RKO (cell line): ENCODE measurements at places on chromosomes 16 and 17.
A peak's percentile ranks its signal among the peaks of the same experiment; 100 is the strongest.

DNA sequence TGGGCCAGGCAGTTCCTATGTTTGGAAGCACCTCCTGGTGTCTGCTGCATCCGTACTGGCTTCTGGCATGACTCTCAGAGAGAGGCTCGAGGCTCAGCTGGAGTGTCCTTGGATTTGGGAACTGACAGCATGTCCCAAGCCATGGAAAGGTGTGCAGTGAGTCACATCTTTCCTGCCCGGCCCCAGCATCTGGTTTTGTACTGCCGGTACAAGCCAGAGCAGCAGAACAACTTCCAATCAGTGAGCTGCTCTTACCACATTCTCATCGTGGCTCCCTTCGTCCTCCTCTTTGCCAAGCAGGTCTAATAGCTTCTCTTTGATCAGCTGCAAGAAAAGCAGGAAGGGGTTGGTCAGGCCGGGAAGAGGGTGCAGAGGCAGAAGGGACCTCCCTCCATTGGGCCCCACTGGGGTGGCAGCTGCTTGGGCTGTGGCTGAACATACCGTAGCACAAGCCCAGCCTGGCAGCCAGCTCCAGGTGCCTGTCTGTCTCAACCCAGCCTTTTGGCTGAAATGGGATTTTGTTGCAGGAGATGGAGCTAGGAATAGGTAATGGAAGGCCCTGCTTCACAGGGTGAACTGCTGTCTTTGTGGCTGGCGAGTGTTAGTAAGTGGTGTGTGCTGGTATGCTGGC lies 24.2 kb downstream of the SPACA3 start:
- DNase-seq = no peak

DNA sequence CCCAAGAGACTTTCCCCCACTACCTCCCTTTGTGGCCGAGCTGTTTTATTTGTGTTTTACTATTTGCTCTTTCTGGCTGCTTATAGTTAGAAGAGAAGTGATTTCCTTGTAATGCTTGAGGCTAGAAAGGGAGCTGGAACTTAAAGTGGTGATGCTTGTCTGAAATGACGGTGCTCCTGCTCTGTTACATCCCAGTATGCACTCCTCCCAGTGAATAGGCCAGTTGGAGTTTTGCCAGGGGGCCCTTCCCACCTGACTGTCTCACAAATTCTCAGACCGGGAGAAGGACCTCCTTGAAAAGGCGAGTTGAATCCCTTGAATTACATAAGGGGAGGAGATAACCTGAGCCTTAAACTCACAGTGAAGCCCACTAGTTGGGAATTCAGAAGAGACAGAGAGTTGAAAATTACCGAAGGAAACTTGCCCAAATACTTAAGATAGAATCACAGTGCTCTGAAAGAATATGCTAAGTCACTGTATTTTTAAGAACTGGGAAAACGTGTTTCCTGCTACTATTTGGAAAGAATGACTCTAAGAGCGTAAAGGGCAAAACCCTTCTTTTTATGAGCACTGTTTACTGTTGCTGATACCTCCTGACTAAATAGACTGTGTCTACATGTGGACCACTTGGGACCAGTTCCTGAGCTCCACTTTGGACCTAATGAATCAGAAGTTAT lies 84.7 kb upstream of the CLEC3A start:
- DNase-seq = no peak

DNA sequence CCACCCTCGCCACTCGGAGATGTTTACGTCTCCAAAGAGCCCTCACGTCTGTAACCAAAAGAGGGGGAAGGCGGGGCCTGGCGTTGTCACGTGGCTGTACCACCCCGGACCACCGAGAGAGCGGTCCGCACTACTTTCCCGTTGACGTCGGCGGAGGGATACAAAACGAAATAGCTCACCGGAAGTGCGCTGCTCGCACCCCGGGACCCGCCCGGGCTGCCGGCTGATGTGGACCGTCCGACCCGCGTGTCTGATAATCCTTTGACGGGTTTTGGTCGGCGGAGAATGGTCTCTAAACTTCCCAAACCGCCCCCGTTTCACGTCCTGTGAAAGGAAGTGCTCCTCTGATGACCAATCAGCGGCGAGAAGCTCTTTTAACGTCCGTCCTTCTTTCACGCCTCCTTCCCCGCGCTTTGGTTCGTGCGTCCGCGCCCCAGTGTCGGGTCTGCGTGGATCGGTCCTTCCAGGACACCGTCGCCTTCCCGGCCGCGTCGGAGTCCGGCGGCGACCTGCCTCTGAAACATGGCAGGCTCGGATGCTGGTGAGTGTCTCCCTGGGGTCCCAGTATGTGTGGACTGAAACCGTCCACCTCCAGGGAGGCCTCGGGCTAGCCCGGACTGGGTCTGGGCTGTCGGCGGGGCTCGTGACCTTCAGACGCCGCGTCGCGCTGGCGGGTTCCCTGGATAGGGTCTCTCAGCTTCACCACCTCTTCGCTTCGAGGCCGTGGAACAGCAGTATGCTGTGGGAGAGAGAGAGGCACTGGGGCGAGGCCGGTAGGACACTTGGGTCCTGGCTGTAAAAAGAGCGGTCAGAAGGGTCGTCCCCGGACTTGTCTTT lies at the start of gene CEP95:
CEP95 (plus strand) TSS at position 402 of the 837 bp plus-strand sequence; CDS start at position 523, 121 bp downstream.
- DNase-seq = peak; percentile 93

- peak; percentile 3 for DNase-seq
These were observed 255.4 kb downstream of the IRX3 start for GRCh38 chr16:54031107-54031760.

DNA sequence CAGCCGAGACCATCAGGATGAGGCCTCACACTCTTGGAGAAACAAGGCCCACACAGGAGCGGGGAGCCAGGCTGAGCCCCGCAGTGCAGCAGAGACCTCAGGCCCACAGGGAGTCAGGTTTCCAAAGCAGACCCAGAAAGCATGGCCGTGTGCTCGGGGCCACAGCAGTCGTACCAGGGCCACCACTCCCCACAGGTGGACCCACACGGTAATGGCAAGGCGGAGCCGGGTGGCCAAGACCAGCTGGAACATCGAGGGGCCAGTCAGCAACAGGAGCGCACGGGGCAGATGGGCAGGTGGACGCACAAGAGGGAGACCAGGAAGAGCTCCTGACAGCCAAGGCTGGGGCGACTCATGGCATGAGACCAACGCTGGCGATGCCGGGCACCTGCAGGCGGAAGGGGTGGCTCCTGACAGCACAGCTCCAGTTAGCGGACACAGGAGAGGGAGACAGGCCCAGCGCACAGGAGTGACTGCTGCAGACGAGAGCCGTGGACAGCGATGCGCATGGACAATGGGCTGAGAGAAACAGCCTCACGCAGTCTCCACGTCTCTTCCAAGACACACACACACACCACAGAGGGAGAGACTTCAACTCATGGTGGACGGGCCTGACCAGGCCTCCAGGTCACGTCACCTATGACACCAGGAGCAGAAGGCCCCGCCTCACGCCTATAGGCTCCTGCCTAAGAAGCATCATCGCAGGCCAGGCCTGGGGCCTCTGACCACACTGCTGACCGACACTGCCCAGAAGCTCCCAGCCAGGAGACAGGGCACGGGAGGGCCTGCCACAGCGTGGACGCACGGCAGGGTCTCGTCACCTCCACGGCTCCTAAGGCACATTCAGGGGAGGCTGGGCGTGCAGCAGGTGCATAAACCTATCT lies 58.6 kb downstream of the ZNF778 start:
- no peak for DNase-seq

DNA sequence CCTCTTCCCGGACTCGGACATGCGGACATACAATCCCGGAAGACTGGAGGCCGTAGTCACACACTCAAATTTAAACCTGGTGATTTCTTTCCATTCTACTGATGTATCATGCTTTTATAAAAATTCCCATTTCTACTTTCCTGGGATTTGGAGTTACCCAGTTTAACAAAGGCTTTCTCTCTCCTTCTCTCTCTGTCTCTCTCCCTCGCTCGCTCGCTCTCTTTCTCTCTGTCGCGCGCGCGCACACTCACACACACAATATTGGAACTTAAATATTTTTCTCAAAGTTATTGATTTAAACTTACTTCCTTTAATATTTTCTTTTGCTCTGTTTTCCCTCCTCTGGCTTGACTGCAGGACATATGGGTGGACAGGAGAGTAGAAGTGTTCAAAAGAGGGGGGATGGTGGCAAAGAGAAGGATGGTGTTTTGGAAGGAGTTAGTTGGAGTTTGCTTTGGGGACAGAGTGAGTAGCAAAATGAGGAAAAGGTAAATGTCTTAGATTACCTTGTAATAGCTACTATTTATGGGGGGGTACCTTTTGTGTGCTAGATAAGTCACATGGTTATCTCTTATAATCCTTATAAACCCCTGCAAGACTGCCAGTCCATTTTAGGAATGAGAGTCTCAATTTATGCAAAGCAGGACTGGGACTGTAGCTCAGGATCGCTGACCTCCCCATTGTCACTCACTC lies 878 bp upstream of the TRIM25 start:
- DNase-seq = peak; percentile 68

GRCh38 chr16:48433116-48433849 lies 48.1 kb upstream of the SIAH1 start:
- DNase-seq = no peak

GRCh38 chr16:54651440-54652195 lies 279.0 kb upstream of the IRX5 start:
- DNase-seq = no peak

DNA sequence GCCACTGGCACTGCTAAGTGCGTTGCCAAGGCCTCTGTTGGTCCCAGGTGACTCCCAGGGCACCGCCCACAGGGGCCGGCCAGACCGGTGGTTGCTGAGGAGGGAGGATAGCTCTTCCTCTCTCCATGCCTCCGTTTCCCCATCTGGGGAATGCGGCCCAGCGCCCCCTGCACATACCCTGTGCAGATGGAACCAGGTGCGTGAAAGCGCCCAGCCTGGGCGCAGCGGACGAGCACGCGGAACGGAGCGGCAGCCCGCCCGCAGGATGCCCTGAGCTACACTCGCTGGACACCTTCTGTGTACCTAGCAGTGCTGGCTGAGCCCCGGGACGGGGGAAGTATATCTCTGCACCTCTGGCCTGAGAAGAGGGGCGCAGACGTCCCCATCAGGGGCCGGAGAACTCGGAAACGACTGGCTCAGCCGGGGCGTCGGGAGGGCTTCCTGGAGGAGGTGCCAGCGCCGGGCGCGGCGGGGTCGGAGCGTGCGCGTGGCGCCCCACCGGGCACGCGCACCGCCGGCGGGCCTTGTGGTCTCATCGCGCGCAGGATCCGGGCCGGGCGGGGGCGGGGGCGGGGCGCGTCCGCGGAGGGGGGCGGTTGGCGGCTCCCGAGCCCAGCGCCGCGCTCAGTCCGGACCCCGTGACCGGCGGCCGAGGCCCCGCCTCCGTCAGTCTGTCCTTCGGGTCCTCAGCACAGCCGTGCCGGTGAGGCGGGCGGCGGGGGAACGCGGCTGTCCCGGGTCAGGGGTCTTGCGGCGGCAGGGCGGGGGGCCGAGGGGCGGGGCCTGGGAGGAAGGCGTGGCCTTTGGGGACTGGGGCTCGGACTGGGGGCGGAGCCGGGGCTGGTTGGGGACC lies at the start of the genes CCDC78 and HAGHL:
CCDC78 (minus strand) TSS at position 6 of the 853 bp plus-strand sequence. CDS start 76 bp downstream, outside the sequence.
HAGHL (plus strand) TSS at position 669 of the 853 bp plus-strand sequence. CDS start 404 bp downstream, outside the sequence.
- DNase-seq = peak; percentile 82

- DNase-seq = no peak
These were observed 706.9 kb upstream of the SOX9 start for GRCh38 chr17:71413935-71414334.

DNA sequence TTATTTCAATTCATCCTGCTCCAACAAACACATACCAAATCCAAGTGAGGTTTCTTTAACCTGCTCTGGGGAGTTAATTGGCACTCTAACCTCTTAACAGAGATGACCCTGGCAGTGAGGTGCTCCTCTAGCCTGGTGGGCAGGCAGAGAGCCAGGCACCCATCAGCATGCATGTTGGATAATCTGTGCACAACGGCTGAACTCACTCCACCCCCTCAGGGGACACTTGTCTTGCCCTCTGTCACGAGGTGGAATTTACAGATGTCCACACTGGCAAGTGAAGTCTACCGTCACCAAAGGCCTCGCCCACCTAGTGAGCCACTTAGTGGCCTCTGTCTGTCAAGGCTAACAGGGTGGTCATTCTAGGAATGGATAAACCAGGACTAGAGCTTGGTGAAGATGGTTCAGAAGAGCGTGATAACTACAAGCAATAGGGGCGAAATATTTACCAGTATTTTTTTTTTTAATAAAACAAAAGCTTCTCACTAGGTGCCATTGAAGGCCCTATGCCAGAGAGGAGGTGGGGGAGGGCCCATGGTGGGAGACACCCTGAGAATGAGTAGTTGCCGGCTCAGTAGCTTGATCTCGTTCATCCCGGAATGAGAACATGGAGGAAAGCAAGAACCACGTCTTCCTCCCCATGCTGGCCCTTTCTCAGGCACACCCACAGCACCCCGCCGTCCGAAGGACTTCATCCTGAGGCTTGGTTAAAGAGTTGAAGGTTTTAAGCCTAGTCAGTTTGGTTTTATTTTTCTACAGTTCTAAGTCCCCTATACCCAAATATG lies 25.2 kb downstream of the PLD6 start:
- no peak for DNase-seq

GRCh38 chr17:74851612-74852236 lies 8.0 kb downstream of the GRIN2C start:
- DNase-seq = no peak

GRCh38 chr17:10793816-10794215 lies 10.1 kb downstream of the TMEM238L start:
- no peak for DNase-seq

DNA sequence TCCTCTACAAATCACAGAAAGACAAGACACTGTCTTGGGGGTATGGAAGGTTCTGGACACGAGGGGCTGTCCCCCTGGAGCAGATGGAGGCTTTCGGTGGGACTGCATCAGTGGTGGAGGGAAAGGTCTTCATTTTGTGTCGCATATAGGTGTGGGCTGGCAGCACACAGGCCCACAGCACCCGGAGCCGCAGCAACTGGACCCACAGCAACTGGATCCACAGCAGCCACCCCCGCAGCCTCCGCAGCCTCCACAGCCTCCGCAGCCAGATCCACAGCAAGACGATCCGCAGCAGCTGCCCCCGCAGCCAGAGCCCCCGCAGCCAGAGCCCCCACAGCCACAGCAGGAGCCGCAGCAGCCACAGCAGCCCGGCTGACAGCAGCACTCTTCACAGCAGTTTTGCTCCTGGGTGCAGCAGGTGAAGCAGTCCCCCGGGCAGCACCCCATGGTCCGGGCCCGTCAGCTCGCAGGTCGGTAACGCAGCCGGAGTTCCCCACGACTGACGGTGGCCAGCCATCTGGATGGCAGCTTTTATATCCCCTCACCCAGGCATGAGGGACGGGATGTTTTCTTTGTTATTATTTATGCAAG lies at the start of gene KRTAP17-1:
KRTAP17-1 (minus strand) TSS at position 507 of the 591 bp plus-strand sequence; CDS start at position 447, 60 bp downstream.
- DNase-seq = no peak

GRCh38 chr17:72421128-72422092 lies 300.6 kb downstream of the SOX9 start:
- DNase-seq = peak; percentile 91

DNA sequence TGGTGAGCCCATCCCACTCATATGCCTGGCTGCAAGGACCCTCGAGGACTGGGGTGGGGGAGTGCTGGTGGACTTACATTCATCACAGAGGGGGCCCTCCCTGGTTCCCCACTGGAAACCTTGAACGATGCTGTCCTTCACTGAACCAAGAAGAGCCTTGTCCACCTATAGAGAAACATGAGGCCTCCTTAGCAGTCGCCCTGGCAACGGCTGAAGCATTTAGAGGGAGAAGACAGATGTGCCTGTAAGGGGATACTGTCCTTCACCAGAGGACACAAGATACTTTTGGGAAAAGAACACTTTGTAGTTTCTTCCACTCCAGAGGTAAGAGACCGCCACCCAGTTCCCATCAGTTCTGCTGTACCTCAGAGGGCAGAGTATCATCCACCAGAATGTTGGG lies 6.5 kb downstream of the HIGD1B start:
- no peak for DNase-seq
